Activated naive CD8-positive, alpha-beta T cell treated with anti-CD3 and anti-CD28 coated beads, Interleukin-2, amount 50 U/mL, for 24 hours (primary cell): ENCODE measurements at places on chromosomes 13 and 19.
A peak's percentile ranks its signal among the peaks of the same experiment; 100 is the strongest.

DNA sequence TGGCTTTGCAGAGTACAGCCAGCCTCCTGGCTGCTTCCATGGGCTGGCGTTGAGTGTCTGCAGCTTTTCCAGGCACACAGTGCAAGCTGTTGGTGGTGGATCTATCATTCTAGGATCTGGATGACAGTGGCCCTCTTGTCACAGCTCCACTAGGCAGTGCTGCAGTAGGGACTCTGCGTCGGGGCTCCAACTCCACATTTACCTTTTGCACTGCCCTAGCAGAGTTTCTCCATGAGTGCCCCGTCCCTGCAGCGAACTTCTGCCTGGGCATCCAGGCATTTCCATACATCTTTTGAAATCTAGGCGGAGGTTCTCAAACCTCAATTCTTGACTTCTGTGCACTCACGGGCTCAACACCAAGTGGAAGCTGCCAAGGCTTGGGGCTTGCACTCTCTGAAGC is 1697.3 kb upstream of the MIR17HG start:
- H3K4me1 ChIP-seq, result no peaks in the 10 kb centered on the region
- H3K4me3 ChIP-seq, result no peak overlapping the region
- no peak overlapping the region for H3K27ac ChIP-seq
- H3K36me3 ChIP-seq, result no peaks in the 10 kb centered on the region
- no peak for DNase-seq

DNA sequence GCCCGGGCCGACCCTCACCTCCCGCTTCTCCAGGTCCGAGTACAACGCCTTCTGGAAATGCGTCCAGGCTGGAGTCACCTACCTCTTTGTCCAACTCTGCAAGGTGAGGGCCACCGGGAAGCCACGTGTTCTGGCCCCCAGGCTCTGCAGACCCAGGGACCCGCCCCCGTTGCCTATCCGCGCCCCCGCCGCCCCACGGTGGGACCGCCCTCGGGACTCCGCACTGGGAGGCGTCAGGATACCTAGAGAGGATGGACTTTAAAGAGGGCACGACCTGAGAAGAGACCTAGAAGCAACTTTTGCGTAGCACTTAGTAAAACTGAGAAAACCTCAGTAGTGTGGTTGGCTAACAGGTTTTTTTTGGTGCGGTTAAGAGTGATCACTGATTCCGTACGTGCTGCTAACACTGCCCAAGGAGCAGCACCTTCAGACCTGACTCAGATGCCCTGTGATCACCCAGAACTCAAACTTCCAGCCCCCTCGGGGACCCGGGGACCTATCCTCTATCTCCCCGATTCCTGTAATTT is 492 bp downstream of the TMEM147 start:
- no peaks in the 10 kb centered on the region for H3K27me3 ChIP-seq
- H3K4me3 ChIP-seq, result peak overlapping the region; percentile 96
- peaks cover 40% of the 10 kb centered on the region for H3K4me1 ChIP-seq
- peak overlapping the region; percentile 95 for H3K27ac ChIP-seq
- DNase-seq, result peak; percentile 76
- H3K36me3 ChIP-seq, result peaks cover 25% of the 10 kb centered on the region

- DNase-seq, result no peak
- H3K27ac ChIP-seq, result no peak overlapping the region
- H3K27me3 ChIP-seq, result no peaks in the 10 kb centered on the region
- no peak overlapping the region for H3K4me3 ChIP-seq
- H3K4me1 ChIP-seq, result peaks cover 22% of the 10 kb centered on the region
These were observed 22.3 kb downstream of the SLC7A1 start for GRCh38 chr13:29573190-29573589.

- H3K27ac ChIP-seq, result no peak overlapping the region
- peaks cover 2% of the 10 kb centered on the region for H3K4me1 ChIP-seq
- H3K4me3 ChIP-seq, result no peak overlapping the region
- peaks cover 3% of the 10 kb centered on the region for H3K27me3 ChIP-seq
These were observed 221.4 kb upstream of the SLC10A2 start for GRCh38 chr13:103287659-103288058.

- peaks cover 43% of the 10 kb centered on the region for H3K4me1 ChIP-seq
- H3K4me3 ChIP-seq, result peak overlapping the region; percentile 99
- peaks cover 4% of the 10 kb centered on the region for H3K27me3 ChIP-seq
- peak overlapping the region; percentile 100 for H3K27ac ChIP-seq
These were observed 1.3 kb downstream of the RPL18A start for GRCh38 chr19:17860993-17861360.

- H3K36me3 ChIP-seq, result peaks cover 65% of the 10 kb centered on the region
- DNase-seq, result no peak
- H3K27me3 ChIP-seq, result no peaks in the 10 kb centered on the region
- H3K4me3 ChIP-seq, result peak overlapping the region; percentile 72
These were observed 49.3 kb upstream of the GPR183 start for GRCh38 chr13:99356262-99357091.

DNA sequence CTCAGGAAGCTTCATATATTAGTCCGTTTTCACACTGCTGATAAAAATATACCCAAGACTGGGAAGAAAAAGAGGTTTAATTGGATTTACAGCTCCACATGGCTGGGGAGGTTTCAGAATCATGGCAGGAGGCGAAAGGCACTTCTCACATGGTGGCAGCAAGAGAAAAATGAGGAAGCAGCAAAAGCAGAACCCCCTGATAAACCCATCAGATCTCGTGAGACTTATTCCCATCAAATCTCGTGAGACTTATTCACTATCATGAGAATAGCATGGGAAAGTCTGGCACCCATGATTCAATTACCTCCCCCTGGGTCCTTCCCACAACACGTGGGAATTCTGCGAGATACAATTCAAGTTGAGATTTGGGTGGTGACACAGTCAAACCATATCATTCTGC is 23.1 kb downstream of the FLT3 start:
- no peaks in the 10 kb centered on the region for H3K36me3 ChIP-seq
- no peak for DNase-seq
- H3K27me3 ChIP-seq, result peaks cover 6% of the 10 kb centered on the region

DNA sequence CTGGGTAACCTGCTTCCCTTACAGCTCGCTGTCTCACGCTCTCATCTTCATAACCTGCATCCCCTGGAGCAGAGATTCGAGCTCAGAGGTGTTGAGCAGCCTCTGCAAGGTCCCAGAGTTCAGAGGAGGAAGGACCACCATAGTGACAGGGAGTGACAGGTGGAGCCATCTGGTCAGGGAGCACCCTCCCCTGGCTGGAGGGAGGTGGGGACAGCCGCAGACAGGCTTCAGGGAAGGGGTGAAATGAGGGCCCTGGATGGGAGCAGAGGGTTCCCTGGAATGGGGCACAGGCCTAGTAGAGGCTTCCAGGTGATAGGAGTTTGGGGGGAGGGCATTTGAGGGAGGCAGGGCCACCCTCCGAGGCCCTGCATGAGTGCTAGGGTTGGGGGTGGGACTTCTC is 82.1 kb downstream of the ZNF429 start:
- H3K4me1 ChIP-seq, result peaks cover 5% of the 10 kb centered on the region
- H3K36me3 ChIP-seq, result peaks cover 8% of the 10 kb centered on the region
- no peak for DNase-seq
- H3K4me3 ChIP-seq, result no peak overlapping the region

DNA sequence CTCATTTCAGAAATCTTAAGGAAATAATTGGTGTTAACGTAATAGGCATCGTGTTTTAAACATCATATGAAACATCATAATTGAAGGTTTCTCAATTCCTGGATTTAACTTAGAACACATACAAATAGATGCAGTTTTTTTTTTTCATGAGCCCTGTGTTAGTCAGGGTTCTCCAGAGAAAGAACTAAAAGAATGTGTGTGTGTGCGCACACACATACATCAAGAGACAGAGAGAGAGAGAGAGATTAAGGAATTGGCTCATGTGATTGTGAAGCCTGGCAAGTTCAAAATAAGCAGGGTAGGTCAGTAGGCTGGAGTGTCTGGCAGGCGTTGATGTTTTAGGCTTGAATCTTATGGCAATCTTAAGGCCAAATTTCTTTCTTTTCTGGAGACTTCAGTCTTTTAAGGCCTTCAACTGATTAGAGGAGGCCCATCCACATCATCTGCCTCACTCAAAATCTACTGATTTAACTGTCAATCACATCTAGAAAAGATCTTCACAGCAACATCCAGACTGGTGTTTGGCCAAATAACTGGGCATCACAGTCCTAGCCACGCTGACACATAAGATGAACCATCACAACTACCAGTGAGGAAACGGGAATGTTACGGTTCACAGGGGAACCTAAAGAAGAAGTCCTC is 25.2 kb downstream of the SPATA13 start:
- H3K27me3 ChIP-seq, result no peaks in the 10 kb centered on the region
- H3K36me3 ChIP-seq, result peaks cover 15% of the 10 kb centered on the region
- H3K4me1 ChIP-seq, result peaks cover 48% of the 10 kb centered on the region
- H3K27ac ChIP-seq, result no peak overlapping the region
- H3K4me3 ChIP-seq, result no peak overlapping the region

- DNase-seq, result peak; percentile 59
- H3K4me1 ChIP-seq, result peaks cover 6% of the 10 kb centered on the region
- H3K36me3 ChIP-seq, result peaks cover 5% of the 10 kb centered on the region
- H3K27me3 ChIP-seq, result no peaks in the 10 kb centered on the region
- H3K4me3 ChIP-seq, result no peak overlapping the region
These were observed 780 bp upstream of the GTF2F2 start for GRCh38 chr13:45119469-45119990.

DNA sequence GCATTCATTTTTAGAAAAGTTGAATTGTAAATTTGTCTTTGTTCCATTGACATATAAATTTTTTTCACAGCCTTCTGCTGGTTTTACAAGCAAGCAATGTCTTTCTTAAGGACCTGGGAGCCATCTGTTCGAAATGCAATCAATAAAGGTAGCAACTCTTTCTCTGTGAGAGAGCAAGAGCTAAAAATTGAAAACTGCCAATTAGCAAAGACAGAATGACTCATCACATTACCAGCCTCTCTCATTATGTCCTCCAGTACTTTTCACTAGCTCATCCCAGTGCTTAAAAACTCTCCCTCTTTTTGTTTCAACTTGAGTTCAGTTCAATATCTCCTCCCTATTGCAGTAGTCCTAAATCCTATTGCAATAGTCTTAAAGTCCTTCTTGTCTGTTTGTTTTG is 760.7 kb upstream of the SLITRK6 start:
- no peak overlapping the region for H3K4me3 ChIP-seq
- no peak for DNase-seq
- H3K27me3 ChIP-seq, result no peaks in the 10 kb centered on the region

DNA sequence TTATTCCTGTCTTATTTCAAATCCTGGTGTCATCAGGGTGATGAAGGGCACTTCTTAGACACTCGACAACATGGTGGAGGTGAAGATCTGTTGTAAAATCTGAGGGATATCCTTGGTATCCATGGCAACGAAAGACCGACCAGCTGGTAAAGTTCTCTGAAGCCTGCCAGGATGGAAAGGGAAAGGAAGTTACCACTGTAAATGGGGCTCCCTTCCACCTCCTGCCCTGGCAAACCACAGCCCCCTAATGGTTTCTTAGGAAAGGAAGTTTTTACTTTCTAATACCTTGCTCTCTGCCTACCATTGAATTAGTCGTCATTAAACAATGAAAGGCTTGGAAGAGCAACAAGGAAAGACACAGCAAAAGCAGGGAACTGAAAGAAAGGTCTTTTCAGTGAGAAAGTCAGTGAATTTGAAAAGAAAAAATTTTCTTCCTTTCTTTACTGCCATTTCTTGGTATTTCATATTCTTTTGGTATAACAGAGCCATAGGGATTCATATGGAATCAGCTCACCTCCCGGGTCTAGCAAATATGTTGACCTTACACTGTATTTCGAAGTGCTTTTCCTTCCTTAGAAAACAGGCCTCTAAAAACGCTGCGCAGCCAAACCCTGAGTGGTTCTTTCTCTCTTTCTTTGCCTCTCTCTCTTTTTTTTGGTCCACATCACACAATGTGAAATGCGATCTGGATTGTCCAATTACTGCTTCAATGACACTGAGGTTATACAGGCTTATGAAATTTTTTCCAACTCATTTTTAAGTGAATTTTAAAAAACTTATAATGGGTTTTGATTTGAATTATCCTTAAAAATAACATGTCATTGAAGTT is 111.0 kb downstream of the RGCC start:
- H3K27me3 ChIP-seq, result no peaks in the 10 kb centered on the region
- no peak overlapping the region for H3K4me3 ChIP-seq
- peaks cover 7% of the 10 kb centered on the region for H3K4me1 ChIP-seq
- DNase-seq, result no peak

DNA sequence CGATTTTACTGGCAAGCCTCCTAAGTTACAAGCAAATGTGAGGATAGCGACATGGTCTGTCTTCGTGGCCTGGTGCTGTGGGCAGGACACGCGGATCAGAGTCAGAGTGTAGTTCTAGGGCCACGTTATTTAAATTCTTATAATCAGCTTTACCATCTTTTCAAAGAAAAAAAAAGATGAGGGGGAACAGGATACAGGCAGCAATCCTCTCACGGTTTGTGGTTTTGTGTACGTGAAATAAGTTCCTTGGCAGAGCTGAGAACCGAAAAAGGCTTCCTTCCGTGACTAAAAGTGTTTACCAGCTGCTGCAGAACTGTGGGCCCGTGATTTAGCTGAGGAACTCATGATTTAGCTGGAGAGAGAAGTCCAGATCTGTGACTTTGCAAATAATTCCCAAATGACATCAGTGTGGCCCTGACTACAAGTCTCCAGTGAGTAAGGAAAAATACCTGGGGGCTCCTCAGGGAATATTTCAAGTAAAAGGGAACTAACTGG is 27.2 kb downstream of the RCBTB2 start:
- no peaks in the 10 kb centered on the region for H3K36me3 ChIP-seq
- DNase-seq, result no peak
- peaks cover 3% of the 10 kb centered on the region for H3K27me3 ChIP-seq
- H3K4me1 ChIP-seq, result peaks cover 55% of the 10 kb centered on the region
- H3K27ac ChIP-seq, result peak overlapping the region; percentile 85
- H3K4me3 ChIP-seq, result peak overlapping the region; percentile 59

DNA sequence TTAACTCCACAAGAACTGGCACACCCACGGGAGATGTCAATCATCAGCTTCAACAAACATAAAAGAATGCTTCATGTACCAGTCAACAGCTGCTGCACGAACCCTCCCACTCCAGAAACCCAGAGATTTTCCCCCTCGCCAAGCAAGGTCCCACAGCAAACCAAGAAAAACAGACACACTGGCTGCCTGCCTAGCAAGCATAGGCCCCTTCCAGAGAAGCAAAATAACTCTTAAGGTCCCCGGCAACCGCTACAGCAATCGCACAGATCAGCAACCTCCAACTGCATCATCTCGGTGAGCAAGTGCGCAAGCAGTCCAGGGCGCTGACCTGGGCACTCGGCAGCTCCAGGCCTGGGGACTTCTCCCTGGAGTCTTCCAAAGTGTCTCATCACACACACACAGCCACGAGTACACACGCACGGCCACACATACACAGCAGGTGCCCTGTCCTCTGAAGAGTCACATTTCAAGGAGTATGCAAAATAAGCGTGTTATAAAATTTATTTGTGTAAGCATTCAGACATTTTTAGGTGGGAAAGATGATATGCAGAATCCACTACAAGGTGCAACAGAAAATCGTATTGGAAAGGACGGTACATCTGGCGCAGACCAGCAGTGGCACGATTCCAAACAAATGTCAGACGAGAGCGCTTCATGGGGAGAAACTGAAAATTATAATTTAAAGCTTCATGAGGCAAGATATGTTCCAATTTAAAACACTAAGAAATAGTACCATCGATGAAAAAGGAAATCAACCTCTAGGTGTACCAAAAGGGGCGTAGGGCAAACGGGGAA is 125.0 kb downstream of the STK24 start:
- H3K36me3 ChIP-seq, result peaks cover 40% of the 10 kb centered on the region
- no peak overlapping the region for H3K4me3 ChIP-seq
- DNase-seq, result no peak
- H3K4me1 ChIP-seq, result peaks cover 16% of the 10 kb centered on the region
- H3K27ac ChIP-seq, result no peak overlapping the region
